ENCODE measurements at places on chromosomes 3 and 15. TPM values are rescaled to one million over a fixed set of nuclear protein-coding genes. Genes with fewer than 3 reads are reported as not detected.

GRCh38 chr3:53160660-53161449 is at the start of gene PRKCD:
TSS of gene PRKCD (plus strand) at chr3:53161209. CDS start at chr3:53178423, 17,214 bp downstream.
- peak; percentile 78 for DNase-seq

GRCh38 chr15:92924216-92924615 is 24.1 kb downstream of the CHD2 start:
- DNase-seq = no peak

- DNase-seq = no peak
These were observed 317.6 kb upstream of the UMPS start for GRCh38 chr3:124412644-124413043.

The ST8SIA2 gene
- total RNA-seq = not detected

The GP5 gene
- total RNA-seq = not detected

DNA sequence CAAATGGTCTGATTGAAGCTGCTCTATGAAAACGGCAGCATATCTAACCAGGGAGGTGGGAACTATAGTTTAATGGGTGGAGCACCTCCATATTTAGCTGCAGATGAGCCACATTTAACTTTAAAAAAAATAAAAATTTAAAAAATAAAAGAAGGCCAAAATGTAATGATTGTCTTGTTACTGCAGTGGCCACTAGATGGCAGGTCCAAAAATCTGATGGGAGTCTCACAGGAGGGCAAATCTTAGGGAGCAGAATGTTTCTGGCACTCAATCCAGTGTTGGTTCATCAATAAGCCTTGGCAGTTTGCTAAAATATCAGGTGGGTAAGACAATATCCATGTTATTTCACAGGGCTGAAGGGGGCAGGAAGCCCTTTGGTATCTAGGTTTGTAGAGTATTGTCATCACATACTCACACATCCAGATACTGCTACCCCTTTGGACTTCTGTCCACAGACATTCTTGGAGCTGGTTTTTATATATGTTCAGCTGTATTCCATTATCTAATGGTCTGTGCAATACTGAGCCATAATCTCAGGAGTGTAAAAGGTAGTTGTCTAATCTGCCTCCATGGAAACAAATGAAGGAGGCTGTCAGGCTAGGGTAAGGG is 233.3 kb downstream of the TIGIT start:
- DNase-seq = peak; percentile 34

DNA sequence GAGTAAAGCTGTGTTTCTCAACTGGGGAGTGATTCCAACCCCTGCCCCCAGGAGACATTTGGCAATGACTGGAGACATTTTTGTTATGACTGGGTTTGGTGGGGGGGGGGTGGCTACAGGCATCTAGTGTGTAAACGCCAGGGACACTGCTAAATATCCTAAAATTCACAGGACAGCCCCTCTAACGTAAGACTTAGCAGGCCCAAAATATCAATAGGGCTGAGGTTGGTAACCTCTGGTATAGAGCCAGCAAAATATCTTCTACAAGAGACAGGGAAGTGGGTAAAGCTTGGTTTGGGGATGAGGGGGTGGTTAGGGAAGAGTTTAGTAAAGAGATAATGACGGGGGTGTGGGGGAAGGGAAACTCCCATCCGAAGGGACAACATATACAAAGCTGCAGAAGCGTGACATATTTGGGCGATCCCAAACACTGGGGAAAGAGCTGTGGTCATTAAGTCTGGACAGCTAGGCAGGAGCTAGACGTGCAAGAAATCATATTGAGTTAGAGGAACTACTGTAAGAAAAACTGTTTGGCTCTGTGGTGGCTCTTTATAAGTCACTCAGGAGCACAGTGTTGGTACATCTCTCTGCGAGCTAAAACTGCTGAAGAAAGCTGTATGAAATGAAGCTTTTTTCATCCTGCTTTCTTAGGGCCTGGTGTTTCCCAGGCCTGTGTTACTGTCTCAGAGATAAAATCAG is 697 bp upstream of the TRIM69 start:
- DNase-seq = peak; percentile 61

- no peak for DNase-seq
These were observed 17.4 kb downstream of the NSMCE3 start for GRCh38 chr15:29252234-29252633.

The PSTPIP1 gene
- total RNA-seq = not detected

DNA sequence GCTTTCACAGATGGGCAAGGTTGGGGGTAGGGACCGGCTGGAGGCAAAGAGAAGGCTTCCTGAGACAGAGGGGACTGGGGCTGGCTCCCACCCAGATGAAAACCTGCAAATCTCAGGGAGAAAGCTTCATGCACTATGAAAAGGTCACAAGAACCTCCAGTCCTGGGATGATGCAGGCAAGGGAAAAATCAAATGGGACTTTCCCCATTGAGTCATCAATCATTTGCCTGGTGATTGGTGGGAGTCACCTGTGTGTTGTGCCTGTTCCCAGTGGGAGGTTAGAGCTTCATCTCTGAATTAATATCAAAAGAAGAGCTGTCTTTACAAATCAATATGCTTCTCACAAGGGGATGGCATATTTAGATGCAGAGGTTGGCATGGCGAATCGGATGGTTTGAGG is 49.9 kb downstream of the CACNA1D start:
- no peak for DNase-seq

The KCNAB1 gene
- not detected for total RNA-seq

DNA sequence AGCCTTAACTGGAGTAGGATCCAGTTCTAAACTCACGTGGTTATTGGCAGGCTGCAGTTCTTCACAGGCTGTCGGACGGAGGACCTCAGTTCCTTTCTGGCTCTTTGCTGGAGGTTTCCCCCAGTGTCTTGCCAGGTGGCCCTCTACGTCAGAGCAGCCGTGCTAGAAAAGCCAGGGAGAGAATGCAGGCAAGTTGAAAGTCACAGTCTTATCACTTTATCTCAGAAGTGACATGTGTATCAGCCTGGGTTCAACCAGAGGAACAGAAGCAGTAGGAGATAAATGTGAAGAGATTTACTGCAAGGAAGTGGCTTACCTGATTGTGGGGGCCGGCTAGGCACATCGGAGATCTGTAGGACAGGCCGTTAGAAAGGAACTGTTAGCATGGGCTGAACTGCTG is 125.3 kb upstream of the BNIP2 start:
- no peak for DNase-seq

DNA sequence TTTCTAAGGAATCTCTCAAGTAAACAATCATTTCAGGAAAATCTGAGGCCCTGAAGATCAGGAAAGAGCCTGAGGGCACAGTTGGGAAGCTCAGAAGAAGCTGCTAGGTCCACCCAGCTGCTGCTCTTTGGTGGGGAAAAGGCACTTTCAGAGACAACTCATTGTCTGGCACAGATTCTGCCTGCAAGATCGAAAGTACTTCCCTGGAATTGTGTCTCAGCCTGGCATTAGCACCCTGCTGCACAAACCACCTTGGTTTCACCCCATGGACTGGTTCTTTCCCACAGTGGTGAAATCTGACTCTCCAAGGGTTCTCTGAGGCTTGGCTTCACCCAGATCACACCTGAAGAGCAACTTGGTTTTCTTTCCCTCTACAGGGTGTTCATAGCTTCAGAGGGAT is 18.7 kb downstream of the THRB start:
- no peak for DNase-seq

- DNase-seq = peak; percentile 33
These were observed 34.0 kb upstream of the CCK start for GRCh38 chr3:42300013-42300412.

DNA sequence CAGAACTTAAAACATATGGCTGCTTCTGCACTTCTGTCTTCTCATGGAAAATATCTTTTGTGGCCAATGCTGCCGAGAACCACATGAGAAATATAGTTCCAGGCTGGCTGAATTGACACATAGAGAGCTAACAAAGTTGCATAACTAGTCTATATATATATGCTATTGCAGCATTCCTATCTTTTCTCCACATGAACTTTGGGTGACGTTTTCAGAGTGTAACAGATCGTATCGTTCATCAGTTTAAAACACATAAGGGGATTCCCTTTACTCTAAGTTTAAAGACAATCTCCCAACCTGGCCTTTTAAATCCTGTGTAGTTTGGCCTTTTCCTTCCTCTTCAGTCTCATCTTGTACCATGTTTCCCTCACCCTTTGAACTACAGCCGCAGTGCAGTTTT is 394.2 kb upstream of the CBLB start:
- peak; percentile 67 for DNase-seq

DNA sequence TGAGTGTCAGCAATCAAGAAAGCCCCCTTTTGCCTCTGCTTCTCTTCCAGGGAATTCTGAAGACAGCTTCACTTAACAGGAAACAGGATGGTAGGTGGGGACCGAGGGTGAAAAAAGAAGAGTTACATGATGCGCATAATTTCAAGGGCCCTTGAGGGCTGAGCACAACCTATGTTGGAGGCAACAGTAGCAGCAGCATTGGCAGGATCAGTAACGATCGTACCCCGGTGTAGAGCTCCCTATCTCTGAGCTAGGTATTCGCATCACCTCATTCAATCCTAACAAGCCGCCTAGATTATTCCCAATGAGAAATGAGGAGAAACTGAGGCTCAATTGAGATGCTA is 432 bp upstream of the RAD54L2 start:
- DNase-seq = peak; percentile 17

- peak; percentile 76 for DNase-seq
These were observed 126.5 kb downstream of the CMSS1 start for GRCh38 chr3:99943931-99944761.

DNA sequence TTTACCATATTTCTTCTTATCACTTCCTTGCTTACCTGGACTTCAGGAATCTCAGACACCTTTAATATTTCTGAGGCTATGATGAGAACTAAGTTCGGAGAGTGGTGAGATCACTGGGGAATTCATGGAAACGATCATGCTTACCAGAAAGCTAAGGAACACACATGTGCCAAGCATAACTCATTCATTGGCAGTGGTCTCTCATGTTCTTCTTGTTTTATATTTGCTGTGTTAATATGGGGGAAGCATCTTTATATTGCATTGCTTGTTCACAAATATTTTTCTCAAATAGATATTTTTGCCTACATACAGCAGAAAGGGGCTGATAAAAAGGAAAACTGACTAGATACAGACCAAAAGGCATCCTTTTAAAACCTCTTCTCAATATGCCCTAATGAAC is 55.8 kb downstream of the COL6A6 start:
- DNase-seq = no peak

DNA sequence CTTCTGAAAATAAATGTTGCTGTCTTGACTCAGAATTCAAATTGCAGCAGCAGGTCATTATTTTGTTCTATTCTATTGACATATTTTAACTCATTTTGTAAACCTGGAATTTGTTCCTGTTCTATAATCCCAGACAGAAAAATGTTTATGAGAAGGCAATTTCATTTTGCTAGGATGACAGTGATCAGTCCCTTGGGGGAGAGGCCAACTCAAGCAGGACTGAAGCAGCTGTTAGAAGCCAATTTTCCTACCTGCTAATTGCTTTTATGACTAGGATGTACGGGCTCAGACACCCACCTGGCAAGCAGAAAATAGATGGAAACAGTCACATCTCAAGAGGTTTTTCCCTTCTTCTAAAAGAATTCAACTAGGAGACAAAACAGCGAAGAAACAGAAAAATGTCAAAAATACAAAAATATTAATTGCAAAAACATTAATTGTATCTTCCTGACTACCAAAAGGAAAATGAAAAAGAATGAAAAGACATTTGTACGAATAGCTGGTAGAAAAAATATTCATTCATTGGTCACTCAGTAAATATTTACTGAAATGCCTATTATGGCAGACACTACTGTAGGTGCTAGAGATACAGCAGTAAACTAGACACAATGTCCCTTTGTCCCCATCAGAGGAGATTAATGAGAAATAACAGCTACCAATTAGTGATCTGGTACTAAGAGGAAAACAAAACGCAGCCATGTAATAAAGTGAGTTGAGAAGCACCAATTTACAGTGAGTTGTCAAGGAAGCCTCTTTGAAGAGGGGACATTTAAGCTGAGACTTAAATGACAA is 73.5 kb downstream of the PEAK1 start:
- no peak for DNase-seq

DNA sequence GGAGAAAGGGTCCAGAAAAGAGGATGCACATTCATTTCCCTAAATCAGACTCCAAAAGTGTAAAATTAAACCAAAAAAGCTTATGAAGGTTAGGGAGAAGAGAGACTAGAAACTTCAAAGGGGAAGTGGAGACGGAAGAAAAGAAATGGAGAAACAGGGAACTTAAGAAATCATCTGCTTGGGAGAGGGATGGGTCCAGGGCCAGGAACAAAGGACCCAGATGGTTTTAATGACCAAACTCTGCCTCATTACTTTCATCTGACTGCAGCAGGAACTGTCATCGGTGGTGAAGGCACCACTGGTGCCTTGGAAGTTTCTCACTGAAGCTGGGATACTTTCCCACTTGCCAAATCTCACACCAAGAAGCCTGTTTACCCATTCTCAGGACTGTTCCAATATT is 70.5 kb upstream of the SLC4A7 start:
- DNase-seq = no peak

DNA sequence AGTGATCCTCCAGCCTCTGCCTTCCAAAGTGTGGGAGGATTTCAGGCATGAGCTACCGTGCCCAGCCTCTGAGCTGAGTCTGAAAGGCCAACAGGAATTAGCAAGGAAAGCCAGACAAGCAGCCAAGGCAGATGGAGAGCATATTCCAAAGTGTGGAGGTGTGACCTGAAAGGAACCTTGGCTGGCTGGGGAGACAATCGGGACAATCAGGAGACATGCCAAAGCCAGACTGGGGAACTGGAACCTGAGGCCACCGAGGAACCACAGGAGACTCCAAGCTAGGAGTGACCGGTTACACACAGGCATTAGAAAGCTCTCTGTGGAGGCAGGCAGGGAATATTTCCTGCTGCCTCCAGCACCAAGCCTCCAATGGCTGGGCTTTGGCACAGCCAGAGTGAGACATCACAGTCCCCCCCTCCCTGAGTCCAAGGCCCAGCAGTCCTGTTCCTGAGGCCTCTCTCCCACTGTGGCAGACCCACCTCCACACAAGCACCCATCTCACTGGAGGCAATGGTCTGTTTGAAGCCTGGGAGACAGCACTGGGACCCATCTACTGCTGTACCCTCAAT is 4.5 kb upstream of the C15orf39 start:
- no peak for DNase-seq

The EBLN2 gene
- total RNA-seq = 8.6 TPM

The CLDN18 gene
- not detected for total RNA-seq
